ENCODE measurements at places on chromosomes 7 and 10.

- no peak for DNase-seq
These were observed 307.7 kb downstream of the MDFIC start for GRCh38 chr7:115229401-115230105.

- DNase-seq = no peak
These were observed 37.0 kb downstream of the NRAP start for GRCh38 chr10:113626809-113627355.

DNA sequence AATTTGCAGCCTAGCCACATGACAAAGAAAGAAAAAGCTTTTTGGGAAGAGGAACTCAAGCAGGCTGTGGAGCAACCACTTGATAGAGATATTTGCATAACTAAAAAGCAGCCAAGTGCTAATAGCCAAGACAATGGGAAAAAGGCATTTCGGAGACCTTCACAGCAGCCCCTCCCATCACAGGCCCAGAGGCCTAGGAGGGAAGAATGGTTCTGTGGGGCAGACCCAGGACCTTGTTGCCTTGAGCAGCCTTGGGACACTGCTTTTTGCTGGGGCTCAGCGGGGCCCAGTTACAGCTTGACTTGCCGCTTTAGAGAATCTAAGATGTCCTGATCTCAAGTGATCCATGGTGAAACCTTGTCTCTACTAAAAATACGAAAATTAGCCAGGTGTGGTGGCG lies 38.5 kb downstream of the FAM149B1 start:
- DNase-seq = no peak

DNA sequence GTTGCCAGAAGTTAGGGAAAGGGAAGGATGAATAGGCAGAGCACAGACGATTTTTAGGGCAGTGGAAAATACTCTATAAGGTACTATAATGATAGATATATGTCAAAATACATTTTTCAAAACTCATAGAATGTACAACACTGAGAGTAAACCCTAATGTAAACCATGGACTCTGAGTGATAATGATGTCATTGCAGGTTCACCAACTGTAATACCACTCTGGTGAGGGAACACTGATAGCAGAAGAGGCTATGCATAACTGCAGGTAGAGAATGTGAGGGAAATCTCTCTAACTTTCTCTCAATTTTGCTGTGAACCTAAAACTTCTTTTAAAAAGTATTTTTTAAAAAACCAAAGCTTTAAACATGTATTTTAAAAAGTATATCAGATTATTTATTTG lies 22.1 kb downstream of the POT1 start:
- no peak for DNase-seq

GRCh38 chr10:86673827-86674581 lies 5.7 kb downstream of the LDB3 start:
- DNase-seq = no peak

GRCh38 chr10:35813219-35813618 lies 171.1 kb upstream of the FZD8 start:
- no peak for DNase-seq

GRCh38 chr10:63125459-63125858 lies 7.7 kb upstream of the NRBF2 start:
- no peak for DNase-seq

GRCh38 chr10:17004801-17005380 lies 124.7 kb downstream of the CUBN start:
- no peak for DNase-seq

DNA sequence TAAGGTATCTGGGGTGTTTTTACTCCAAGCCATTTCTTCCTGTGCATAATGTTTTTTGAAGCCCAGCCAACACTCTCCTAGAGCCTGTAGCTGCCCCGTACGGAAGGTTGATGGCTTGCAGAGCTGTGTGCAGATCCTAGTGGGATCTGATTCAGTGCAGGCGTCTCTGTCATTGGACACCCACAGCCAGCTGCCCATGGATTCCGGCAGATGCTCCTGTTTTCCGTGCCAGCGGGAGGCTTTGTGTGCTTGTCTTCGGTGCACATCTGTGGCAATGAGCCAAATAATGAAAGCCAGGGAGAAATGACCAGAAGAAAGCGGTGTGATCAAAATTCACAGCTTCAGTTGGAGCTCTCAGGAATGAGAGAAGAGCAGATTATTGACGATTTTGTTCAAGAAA lies 426.4 kb downstream of the TYW1 start:
- no peak for DNase-seq

Measured in NK-92 treated with Interleukin-12 subunit alpha and Interleukin-12 subunit beta, amount 100 ng/mL, for 24 hours (cell line).